ENCODE measurements at places on chromosomes 12 and 14.

DNA sequence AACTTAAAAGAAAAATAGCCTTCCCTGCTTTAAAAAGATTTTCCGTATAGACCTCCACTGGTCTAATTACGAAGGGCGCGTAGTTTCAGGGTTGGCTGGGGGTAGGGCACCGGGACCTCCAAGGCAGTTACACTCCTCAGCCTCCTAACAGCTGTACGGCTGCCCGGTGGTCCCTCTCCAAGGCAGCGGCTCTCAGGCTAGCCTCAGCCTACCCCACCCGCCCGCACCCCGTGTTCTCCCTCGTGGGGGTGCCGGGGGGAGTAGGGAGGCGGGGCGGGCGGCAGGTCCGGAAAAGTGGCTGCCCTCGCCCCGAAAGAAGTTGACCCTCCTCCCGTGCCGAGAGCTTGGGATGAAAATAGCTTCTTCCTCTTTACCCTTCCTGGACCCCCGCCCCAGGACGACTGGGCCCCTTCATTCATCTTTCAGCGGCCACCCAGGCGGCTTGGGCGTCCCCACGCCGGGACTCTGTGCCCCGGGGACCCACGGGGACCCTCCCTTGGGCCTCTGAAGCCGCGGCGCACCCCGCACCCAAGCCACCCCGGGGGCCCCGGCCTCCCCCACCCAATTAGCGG is 991 bp upstream of the RCOR1 start:
- DNase-seq: peak; percentile 43

- no peak for DNase-seq
Observed at GRCh38 chr14:67820428-67820971, 921 bp downstream of the RAD51B start.

GRCh38 chr14:100072783-100073346 is 7.6 kb downstream of the EVL start:
- no peak for DNase-seq

DNA sequence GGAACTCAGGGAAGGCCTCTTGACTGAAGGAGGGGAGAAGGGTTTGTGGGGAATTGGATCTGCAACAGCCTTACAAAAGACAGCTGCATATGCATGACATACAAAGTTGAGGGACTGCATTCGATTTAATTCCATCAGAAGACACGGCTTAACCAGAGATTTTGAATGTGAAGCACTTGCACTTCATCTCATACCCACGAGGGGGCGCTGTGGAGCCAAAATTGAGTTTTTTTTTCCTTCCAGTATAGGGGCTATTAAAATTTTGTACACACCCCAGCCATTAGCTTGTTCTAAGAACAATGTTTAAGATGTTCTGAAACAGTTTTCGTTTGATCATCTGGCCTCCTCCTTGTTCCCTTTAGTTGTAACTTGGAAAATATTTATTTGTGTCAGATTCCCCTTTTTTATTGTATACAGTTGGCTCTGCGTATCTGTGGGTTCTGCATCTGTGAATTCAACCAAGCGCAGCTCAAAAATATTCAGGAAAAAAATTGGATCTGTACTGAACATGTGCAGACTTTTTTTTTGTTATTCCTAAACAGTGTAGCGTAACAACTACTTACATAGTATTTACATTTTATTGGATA is 1.6 kb downstream of the SUDS3 start:
- peak; percentile 78 for DNase-seq

DNA sequence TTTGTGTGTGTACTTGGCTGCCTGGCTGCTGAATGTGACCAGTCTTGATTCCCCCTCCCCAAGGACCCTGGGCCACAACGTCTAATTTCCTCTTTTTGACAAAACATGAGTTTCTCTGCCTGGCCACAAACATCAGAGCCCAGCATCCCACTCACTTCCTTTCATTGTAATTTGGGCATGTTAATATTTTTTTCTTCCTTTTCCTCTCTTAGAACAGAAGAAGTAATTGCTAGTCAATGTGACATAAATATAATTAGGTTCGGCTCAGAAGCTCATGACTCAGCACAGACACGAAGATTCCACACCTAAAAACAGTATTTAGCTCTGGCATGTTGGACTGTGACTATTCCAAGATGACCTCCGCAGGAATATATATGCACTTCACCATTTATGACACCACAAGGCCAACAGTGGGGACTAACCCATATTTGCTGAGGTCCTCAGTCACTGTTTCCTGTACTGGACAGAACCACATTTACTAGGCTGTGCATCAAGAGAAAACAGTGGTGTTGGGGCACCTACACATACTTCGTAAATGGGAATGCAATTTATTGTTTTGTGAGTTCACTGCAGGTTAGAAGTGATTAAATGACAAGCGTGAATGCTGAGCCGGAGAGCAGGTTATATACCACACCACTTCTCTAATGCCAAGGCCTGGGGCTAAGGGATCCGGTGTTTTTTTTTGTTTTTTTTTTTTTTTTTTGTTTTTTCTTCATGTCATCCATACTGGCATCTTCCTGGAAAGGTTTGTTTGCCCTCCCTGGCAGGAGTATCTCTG is 4.2 kb downstream of the GSG1 start:
- no peak for DNase-seq

GRCh38 chr12:3538466-3539030 is 47.5 kb downstream of the PRMT8 start:
- DNase-seq: no peak

DNA sequence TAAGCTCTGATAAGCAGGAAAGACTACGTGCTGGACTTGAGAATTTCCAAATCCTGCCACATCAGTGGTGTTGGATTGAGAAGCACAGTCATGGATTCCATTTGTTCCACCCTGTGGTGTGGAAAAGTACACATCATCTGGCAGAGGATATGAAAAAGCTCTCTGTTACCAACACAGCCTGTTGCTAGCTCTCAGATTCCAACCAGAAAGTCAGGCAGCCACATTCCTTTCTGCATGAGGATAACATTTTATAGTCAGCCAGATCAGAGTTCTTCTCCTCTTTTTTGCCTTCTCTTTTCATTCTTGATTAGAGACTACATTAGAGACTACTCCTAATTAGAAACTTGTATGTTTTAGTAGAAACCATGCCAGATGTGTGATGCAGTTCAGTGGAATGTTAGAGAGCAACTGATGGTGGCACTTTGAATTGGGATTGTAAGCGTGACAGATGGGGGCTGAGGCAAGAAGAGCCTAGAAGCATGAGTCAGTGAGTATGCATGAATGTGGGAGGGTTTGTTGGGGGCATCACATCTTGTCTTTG is 61.2 kb upstream of the STXBP6 start:
- no peak for DNase-seq

GRCh38 chr14:91906374-91906773 is 39.0 kb upstream of the TC2N start:
- no peak for DNase-seq

- DNase-seq: no peak
Observed at GRCh38 chr14:51535443-51536044, 116.2 kb upstream of the FRMD6 start.
